ENCODE measurements at places on chromosomes 11 and 22. TPM values are rescaled to one million over a fixed set of nuclear protein-coding genes. Genes with fewer than 3 reads are reported as not detected.

LSP1 gene
- total RNA-seq, result 1.7 TPM

TEX12 gene
- total RNA-seq, result not detected

OR10G8 gene
- not detected for total RNA-seq

DCHS1 gene
- 0.07 TPM for total RNA-seq

SELENOH gene
- 104 TPM for total RNA-seq

ESAM gene
- 12.8 TPM for total RNA-seq

ABCC8 gene
- 11.8 TPM for total RNA-seq

OR51B4 gene
- total RNA-seq, result not detected

ZMAT5 gene
- 18.8 TPM for total RNA-seq

TRMT2A gene
- 29.0 TPM for total RNA-seq

SAMM50 gene
- total RNA-seq, result 42.0 TPM

All from A549 treated with AZD2906 at 1 μM for 4 hours (cell line).